ENCODE measurements at places on chromosomes 1 and 21. TPM values are rescaled to one million over a fixed set of nuclear protein-coding genes. Genes with fewer than 3 reads are reported as not detected.

Gene WNT3A
- 0.44 TPM for total RNA-seq

Gene GRIK3
- total RNA-seq = 0.04 TPM

Gene PRR9
- not detected for total RNA-seq

Gene PLA2G2C
- 0.48 TPM for total RNA-seq

Gene KIF17
- 0.60 TPM for total RNA-seq

Gene C1QC
- 11.7 TPM for total RNA-seq

Gene TRPM2
- 1.2 TPM for total RNA-seq

Gene PLEKHN1
- 26.4 TPM for total RNA-seq

Gene OR2T11
- not detected for total RNA-seq

Gene C1orf141
- not detected for total RNA-seq

Data from esophagus mucosa (tissue), 1 donor.